ENCODE measurements at places on chromosomes 1 and 21. TPM values are rescaled to one million over a fixed set of nuclear protein-coding genes. Genes with fewer than 3 reads are reported as not detected.

Gene KHDRBS1
- 99.0 TPM for total RNA-seq

Gene OR2L13
- total RNA-seq, result not detected

Gene ABCG1
- total RNA-seq, result 6.2 TPM

Gene FAM72B
- 0.68 TPM for total RNA-seq

Gene UMODL1
- total RNA-seq, result 0.16 TPM

Gene RCSD1
- total RNA-seq, result 107 TPM

Gene KMO
- total RNA-seq, result 0.32 TPM

Gene TMEM63A
- 473 TPM for total RNA-seq

Gene SERPINC1
- 0.72 TPM for total RNA-seq

Gene KCNE1
- not detected for total RNA-seq

Data from T-cell (primary cell).